ENCODE measurements at places on chromosomes 7 and 10. TPM values are rescaled to one million over a fixed set of nuclear protein-coding genes. Genes with fewer than 3 reads are reported as not detected.

Gene AFAP1L2
- total RNA-seq = 8.4 TPM

Gene MYOF
- 214 TPM for total RNA-seq

Gene GIMAP6
- total RNA-seq = 115 TPM

Gene OR2A1
- total RNA-seq = under 0.01 TPM

Gene TAC1
- not detected for total RNA-seq

Gene ATE1
- total RNA-seq = 23.1 TPM

Gene OR6V1
- not detected for total RNA-seq

Gene CALN1
- total RNA-seq = not detected

Gene NKX1-2
- not detected for total RNA-seq

Gene PTPRZ1
- not detected for total RNA-seq

Gene C10orf143
- 0.65 TPM for total RNA-seq

Gene BRI3
- total RNA-seq = 25.3 TPM

Gene HSPA12A
- 0.32 TPM for total RNA-seq

Gene PPP1R3C
- 1.9 TPM for total RNA-seq

Gene CYP3A4
- total RNA-seq = not detected

Gene NEUROD6
- not detected for total RNA-seq

Gene KCNIP2
- 0.30 TPM for total RNA-seq

Gene SPDYE9
- total RNA-seq = not detected

Gene PRSS37
- total RNA-seq = not detected

Gene ASAH2
- 0.32 TPM for total RNA-seq

Gene TMEM130
- not detected for total RNA-seq

Gene TRPV6
- not detected for total RNA-seq

Gene NODAL
- not detected for total RNA-seq

Gene CPSF4
- 30.4 TPM for total RNA-seq

Gene KCND2
- total RNA-seq = 0.32 TPM

Gene TFPI2
- total RNA-seq = 254 TPM

Gene VTI1A
- 21.1 TPM for total RNA-seq

Gene PSD
- under 0.01 TPM for total RNA-seq

Gene ANKRD30A
- not detected for total RNA-seq

Gene PRXL2A
- total RNA-seq = 233 TPM

Gene SFR1
- 16.4 TPM for total RNA-seq

Gene WEE2
- total RNA-seq = not detected

Gene NAPEPLD
- total RNA-seq = 2.9 TPM

Gene SFMBT2
- 0.65 TPM for total RNA-seq

Gene PRKCQ
- total RNA-seq = 2.1 TPM

Gene AOAH
- 1.1 TPM for total RNA-seq

Gene SFTPA2
- not detected for total RNA-seq

Gene NCAPG2
- total RNA-seq = 24.0 TPM

Gene MPP7
- 0.30 TPM for total RNA-seq

All from epithelial cell of umbilical artery (primary cell).